ENCODE measurements at places on chromosomes 2 and 18. TPM values are rescaled to one million over a fixed set of nuclear protein-coding genes. Genes with fewer than 3 reads are reported as not detected.

NR4A2 gene
- total RNA-seq, result 0.30 TPM

FAM124B gene
- 0.30 TPM for total RNA-seq

CYP20A1 gene
- total RNA-seq, result 49.4 TPM

B3GNT7 gene
- total RNA-seq, result under 0.01 TPM

UGT1A1 gene
- not detected for total RNA-seq

PTPN2 gene
- total RNA-seq, result 26.1 TPM

LCT gene
- not detected for total RNA-seq

PPP1CB gene
- total RNA-seq, result 152 TPM

DYNAP gene
- total RNA-seq, result not detected

CIB4 gene
- total RNA-seq, result not detected

MREG gene
- 2.7 TPM for total RNA-seq

DES gene
- 5.3 TPM for total RNA-seq

IHH gene
- not detected for total RNA-seq

PTH2R gene
- total RNA-seq, result under 0.01 TPM

MROH2A gene
- not detected for total RNA-seq

CMPK2 gene
- 0.59 TPM for total RNA-seq

CPLX4 gene
- not detected for total RNA-seq

MERTK gene
- 0.46 TPM for total RNA-seq

BUB1 gene
- total RNA-seq, result 26.9 TPM

VIT gene
- total RNA-seq, result 0.30 TPM

ATOH8 gene
- 4.7 TPM for total RNA-seq

SLC38A11 gene
- total RNA-seq, result 0.23 TPM

LYG1 gene
- 0.14 TPM for total RNA-seq

SIX3 gene
- total RNA-seq, result not detected

RNF125 gene
- not detected for total RNA-seq

NDUFAF7 gene
- 17.5 TPM for total RNA-seq

TRMT61B gene
- 11.5 TPM for total RNA-seq

TBC1D8 gene
- total RNA-seq, result 0.32 TPM

TRIM54 gene
- not detected for total RNA-seq

SLC9A4 gene
- total RNA-seq, result not detected

GPR45 gene
- not detected for total RNA-seq

DUSP19 gene
- total RNA-seq, result 6.5 TPM

SERPINB13 gene
- total RNA-seq, result not detected

HOXD12 gene
- total RNA-seq, result not detected

ANKRD30B gene
- total RNA-seq, result not detected

GALNT1 gene
- total RNA-seq, result 65.9 TPM

ACMSD gene
- not detected for total RNA-seq

CCT7 gene
- total RNA-seq, result 280 TPM

FBXO48 gene
- total RNA-seq, result 0.37 TPM

PRKAG3 gene
- total RNA-seq, result not detected

CDKL4 gene
- 3.3 TPM for total RNA-seq

SULT1C4 gene
- 0.30 TPM for total RNA-seq

CD226 gene
- total RNA-seq, result 6.4 TPM

SPR gene
- total RNA-seq, result 35.9 TPM

POTEJ gene
- total RNA-seq, result not detected

ZBTB7C gene
- total RNA-seq, result not detected

POMC gene
- total RNA-seq, result 1.0 TPM

KCNF1 gene
- not detected for total RNA-seq

PNKD gene
- 43.7 TPM for total RNA-seq

ZAP70 gene
- 0.05 TPM for total RNA-seq

SAG gene
- not detected for total RNA-seq

INPP1 gene
- 9.1 TPM for total RNA-seq

OR6B2 gene
- total RNA-seq, result not detected

TTR gene
- total RNA-seq, result not detected

LRRTM4 gene
- total RNA-seq, result not detected

Measured in smooth muscle cell of the umbilical artery (primary cell).